Activated naive CD8-positive, alpha-beta T cell treated with anti-CD3 and anti-CD28 coated beads, Interleukin-2, amount 50 U/mL, for 16 hours (primary cell): ENCODE measurements at places on chromosomes 12 and 14.

DNA sequence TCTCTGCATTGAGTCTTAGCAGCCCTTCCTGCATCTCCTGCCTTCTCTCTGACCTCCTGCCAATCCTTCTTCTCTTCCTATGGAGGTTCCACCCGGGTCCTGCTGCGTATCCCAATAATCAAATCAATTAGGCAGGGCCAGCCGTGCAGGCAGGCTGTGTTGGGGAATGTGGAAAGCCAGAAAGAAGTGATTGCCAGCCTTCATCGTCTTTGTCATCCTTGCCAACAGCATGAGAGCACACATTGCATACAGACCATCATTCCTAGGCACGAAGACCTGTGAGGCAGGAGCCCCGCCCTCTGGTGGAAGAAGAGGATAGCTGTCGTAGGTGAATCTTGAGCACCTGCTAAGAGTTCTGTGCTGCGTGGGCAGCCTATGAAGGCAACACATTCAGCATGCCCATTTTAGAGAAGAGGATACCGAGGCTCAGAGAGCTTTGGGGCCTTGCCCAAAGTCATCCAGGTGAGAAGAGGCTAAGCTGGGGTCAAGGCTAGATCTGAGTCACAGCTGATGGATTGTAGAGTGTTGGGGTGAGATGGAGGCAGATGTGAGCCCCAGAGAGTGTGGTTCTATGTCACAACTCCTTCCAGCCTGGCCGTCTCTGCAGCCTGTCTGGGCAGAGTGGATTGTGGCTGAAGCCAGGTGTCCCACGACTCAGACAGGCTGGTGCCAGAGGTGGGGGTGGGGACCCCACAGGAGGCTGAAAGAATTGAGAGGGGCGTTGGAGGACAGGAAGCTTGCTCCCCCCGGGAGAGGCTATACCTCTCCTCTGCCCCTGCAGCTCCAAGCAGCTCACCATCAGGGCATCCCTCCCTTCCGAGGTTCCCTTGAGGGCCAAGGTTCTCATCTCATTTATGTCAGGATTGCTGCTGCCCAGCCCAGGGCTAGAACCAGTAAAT is 12.7 kb downstream of the C14orf132 start:
- DNase-seq = no peak

GRCh38 chr12:34396861-34397590 is 374.7 kb downstream of the ALG10 start:
- DNase-seq = no peak

DNA sequence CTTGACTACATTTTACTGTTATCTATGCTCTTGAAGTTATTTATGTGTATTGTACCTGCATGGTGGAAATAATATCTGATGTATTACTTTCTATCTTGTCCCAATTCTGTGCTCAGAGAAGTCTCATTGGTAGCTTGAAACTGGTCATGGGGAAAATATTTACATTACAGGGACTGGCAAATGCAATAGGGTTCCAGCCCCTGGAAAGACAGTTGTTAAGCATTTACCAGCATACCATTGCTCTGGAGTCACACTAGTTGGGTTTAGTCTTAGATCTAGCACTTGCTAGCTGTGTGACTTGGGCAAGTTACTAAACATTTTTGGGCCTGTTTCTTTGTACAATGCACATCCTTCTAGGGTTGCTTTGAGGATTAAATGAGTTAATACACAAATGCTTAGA is 86.3 kb upstream of the NRXN3 start:
- DNase-seq = no peak

DNA sequence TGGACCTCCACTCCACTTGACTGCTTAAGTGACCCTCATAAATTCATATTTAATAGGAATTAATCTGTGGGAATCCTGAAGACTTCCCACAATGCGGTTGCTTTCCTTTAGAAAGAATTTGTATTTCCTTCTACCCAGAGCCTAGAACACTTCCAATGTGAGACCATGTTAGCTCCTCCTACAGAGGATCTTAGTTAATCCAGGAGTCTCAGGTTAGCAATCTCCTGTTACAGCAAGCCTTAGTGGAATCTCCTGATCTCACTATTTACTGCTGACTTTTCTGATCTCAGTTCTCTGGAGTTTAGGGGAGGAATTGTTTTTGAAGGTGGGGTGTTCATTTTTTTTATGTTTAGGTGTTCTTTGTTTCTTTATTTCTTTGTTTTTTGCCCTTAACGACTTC is 186.0 kb downstream of the SLC25A21 start:
- no peak for DNase-seq

DNA sequence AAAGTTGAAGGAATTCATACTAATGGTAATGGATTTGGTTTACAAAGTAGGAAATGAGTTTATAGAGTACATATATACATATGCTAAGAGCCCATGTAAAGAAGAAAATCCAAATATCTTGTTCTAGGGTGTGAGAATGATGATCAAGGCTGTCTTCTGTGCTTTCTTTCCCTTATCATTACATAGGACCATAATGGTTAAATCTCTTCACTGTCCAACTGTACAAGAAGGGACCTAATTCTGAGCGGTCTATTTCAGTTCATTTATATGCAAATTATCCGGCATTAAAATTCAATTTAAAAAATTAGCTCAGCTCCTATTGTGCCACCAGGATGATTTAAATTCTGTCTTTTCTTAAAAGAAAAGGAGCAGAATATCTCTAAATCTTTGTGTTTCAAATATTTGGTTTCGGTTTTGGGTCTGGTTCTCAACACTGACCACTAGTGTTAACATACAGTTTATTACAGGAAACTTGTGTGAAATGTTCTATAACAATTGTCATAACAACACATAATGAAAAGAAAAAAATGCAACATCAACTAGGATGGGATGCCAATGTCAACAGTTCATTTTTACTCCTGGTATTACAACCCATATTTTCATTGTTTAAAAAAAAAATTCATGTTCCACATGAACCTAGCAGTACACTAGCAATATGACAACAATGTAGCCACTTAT is 16.8 kb downstream of the OR4K1 start:
- no peak for DNase-seq

- no peak for DNase-seq
Observed at GRCh38 chr12:127340381-127340780, 926.6 kb upstream of the TMEM132C start.
